Gastroesophageal sphincter (tissue), 4 donors: ENCODE measurements at places on chromosomes 7 and 10. TPM values are rescaled to one million over a fixed set of nuclear protein-coding genes. Genes with fewer than 3 reads are reported as not detected.

GRCh38 chr7:154985230-154985629 is 17.7 kb downstream of the PAXIP1 start:
- ATAC-seq = no peak

The GCK gene
- not detected for total RNA-seq

The CDK1 gene
- total RNA-seq = 0.62 TPM

- ATAC-seq = no peak
Measured at GRCh38 chr10:4698075-4698474, 127.9 kb upstream of the AKR1E2 start.

The ASB10 gene
- not detected for total RNA-seq

DNA sequence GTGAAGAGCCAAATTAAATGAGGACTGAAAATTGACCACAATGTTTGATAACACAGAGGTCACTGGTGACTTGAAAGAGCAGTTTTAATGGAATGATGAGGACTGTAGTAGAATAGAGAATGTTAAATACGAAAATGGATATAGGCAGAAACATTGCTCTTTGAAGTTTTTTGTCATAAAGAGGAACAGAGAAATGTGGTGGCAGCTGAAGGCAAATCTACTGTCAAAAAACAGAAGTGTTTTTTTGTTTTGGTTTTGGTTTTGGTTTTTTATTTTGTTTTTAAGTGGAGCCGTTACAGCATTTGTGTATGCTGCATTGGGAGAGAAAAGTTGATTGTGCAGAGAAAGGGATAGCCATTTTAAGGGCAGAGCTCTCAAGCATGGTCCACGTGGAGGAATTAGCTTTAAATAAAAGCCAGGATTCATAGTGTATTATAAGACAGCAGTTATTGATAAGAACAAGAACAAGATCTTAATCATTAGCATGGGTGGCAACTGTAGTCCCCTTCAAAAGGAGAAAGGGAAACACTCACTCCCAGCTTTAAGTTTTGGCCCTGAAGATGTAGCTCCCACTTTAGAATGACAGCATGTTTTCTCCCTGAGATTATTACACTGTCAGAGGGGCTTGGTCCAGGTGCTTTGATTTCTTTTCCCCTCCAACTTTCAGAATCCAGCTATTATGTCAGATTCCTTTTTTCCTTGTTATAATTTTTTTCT is 156.7 kb upstream of the BET1 start:
- ATAC-seq = no peak

DNA sequence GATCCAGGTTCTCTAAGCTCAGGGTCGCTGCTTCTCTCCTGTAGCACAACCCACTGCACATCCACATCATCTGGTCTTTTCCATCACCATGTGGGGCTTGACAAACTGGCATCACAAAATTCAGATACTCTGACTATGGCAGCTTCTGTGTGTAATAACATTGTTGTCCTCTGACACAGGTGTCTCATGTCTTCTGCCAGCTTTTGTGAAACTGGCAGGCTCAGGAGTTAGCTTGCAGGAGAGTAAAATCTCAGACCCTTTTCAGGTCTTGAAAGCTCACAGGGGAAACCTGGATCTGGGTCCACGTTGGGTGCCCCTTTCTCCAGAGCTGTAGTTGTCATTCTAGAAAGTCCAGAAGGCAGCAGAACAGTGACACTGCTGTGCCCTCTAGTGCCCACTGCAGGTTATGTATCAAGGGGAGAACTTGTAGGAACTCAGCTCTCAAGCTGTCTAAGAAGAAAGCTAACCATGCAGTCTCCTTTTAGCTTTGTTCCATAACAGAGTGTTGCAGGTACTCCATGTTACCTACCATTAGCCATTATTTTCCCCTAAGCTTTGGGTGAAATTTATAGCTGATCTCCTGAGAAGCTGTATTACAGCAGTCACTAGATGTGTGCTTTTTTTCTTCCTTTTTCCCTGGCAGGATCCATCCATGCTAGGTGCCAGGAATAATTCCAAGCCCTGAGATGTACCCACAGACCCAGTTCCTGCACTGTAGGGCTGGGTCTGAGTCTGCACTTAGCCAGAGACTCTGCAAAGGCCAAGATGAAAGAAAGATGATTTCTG is 102.7 kb downstream of the ZNF248 start:
- ATAC-seq = no peak

DNA sequence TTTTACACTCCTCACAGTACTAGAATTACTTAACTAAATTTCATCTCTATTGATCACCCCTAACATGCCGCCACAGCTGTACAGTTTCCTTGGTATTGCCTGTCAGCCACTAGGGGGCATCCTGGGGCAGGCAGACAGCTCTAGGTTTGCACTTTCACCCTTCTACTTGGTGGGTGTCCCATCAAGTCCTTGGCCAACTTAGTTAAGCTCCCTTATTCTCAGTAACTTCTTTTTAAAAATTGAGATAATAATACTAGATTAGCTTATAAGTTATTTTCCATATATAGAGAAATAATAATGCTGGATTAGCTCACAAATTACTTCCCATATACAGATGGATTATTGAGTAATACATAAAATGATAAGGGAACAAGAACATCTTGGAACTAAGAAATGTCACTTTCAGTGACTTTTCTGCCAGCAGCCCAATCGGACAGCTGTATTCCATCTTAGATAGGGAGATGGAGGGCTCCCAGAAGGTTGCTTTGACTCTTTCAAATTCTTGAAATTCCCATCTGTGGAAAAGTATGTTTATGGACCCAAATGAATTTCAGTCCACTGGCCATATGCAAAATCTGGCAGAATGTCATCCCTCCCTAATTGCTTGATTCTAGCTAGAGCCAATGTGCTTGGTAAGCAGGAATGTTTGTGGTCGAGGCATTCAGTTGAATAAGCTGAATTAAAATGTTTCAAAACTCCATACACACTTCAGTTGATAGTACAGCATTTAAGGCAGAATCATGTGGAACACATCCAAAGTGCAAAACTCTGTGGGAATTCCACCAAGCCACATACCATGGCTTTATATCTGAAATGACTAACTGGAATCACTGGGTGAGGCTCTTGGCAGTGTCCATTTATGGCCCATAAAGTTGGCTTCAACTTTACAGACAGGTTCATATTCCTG is 309.7 kb downstream of the CSTF2T start:
- ATAC-seq = peak; percentile 48

DNA sequence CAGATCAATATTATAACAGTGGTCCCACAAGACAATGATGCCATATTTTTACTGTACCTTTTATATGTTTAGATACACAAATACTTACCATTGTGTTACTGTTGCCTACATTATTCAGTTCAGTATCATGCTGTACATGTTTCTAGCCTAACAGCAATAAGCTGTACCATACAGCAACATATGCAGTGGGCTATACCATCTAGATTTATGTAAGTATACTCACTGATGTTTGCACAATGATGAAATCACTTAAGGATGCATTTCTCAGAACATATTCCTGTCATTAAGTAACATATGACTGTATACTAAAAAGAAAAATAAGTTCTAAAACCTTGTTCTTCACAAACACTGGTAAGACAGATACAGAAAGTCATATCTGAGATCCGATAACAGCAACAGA is 468.6 kb upstream of the SEMA3A start:
- no peak for ATAC-seq

- ATAC-seq = no peak
Measured at GRCh38 chr7:151071032-151071866, 9.4 kb downstream of the FASTK start.

DNA sequence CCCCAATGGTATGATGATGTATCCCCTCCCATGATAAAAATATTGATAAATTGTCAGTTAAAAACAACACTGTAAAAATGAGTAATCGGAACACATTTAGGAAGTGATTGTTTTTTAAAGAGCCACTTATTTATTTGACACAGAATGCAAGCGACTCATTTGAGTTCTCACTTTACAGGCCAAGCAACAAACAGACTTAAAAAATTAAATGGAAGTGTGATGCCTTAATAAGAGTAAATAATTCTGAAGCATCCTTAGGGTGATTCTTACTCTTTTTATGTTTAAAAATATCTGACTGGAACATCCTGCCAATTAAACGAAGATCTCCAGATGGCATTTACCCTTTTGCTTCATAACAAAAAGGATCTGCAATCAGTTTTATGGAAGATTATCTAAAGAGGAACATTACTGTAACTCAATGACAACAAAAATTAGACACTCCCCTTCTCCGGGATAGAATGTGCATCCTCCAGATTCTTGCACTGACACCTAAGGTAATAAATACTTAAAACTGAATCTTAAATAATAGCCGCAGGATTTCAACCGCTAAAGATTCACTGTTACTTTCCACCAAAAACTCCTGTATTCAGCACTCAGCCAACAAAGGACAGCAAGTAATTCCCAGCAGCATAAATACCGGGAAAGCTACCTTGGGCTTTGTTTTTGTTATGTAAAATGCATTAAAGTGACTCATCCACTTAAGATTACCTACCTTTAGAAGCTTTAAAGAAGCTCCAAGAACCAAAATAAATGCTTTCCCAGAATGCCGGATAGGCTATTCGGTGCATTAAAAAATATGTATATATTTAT is 1.7 kb downstream of the CACNA2D1 start:
- ATAC-seq = no peak

The ZNF248 gene
- 26.9 TPM for total RNA-seq

DNA sequence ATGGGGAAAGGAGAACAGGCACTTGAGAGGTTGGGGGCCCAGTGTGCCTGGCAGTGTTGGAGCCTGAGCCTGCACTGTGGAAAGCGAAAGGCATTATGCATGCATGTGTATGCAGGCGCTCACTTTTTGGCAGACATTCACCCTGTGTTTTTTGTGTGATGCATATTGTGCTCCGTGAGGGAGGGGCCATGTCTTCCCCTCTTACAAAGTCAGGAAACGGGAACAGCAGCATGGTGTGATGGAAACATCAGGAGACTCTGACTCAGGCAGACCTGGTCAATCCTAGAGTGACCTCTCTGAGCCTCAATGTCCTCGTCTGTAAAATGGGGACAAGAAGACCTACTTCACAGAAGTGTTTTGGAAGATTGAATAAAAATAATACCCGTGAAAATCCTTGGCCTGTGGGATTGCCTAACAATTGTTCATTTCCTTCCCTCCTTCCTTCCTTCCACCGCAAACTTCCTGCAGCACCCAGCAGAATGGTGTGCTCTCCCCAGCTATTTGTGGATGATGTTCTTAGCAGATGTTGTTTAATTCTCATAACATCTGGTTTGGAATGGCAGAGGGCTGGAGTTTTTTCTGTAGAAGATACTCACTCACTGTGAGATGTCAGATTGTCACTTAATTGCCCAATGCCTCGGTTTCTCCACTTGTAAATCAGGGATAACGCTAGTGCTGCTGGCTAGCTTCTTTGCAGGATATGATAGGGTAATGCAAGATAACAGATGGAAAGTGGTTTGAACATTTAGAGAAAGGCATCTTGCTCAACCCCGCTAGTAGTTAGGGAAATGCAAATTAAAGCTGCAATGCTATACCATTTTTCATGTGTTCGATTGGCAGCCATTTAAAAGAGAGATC is 39.8 kb downstream of the CDH23 start:
- ATAC-seq = no peak

The CUBN gene
- total RNA-seq = 1.1 TPM

The ZP3 gene
- total RNA-seq = 4.7 TPM

DNA sequence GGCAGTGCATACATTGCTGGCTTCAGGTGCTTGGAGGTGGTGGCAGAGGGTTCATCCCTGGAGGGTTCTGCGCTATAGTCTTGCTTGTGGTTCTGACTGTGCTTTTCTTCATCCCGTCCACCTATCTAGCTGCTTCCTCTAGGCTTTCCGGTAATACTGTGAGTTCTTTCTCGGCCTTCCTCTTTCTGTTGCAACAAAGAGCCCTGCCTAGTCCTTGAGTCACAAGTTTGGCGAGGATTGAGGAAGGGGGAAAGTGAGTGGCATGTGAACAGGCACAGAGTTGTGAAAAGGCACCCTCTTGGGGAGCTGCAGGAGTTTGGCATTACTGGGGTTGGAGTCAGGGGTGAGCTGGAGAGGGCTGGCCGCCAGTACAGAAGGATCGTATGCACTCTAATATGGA is 123.0 kb downstream of the SH2D4B start:
- ATAC-seq = no peak

DNA sequence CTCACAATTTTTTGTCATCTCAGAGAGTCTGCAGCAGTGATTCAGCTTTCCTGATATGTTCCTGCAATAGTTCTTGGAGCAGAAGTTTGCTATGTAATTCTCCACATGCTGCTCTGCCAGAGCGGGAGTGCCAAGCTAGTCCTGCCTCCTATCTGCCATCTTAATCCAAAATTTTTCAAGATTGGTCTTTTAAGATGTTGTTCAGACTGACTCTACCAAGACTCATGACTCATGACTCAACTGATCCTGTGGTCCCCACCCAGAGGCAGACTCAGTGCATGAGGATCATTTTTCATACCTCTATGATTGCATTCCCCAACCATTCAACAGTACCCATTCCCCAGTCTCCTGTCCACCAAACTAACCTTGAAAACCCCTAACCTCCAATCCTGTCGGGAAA is 470.8 kb downstream of the INHBA start:
- no peak for ATAC-seq

DNA sequence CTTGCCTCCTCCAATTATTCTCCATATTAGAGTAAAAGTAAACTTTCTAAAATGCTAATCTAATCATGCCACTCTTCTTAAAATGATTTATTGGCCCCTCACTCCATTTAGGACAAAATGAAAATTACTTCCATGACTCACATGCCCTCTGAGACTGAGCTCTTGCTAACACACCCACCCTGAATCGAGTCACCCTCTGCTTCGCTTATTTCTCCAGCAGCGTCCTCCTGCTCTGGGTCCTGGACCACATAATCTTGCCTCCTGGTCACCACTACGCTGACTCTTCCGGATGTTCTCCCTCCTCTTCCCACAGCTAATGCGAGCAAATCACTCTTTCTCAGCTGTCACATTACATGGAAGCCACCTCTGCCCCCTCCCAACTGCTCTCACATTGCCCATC is 384.0 kb upstream of the FZD8 start:
- no peak for ATAC-seq

DNA sequence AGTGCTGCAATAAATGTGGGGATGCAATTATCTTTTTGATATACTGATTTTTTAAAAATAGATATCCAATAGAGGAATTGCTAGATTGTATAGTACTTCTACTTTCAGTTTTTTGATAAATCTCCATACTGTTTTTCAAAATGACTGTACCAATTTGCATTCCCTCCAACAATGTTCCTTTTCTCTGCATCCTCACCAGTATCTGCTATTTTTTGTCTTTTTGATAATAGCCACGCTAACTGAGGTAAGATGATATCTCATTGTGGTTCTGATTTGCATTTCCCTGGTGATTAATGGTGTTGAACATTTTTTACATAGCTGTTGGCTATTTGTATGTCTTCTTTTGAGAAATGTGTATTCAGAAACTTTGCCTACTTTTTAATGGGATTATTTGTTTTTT is 217.7 kb upstream of the MTPN start:
- no peak for ATAC-seq

GRCh38 chr7:83178796-83179195 is 16.1 kb upstream of the PCLO start:
- no peak for ATAC-seq
